ENCODE measurements at places on chromosomes 12 and 14.
A peak's percentile ranks its signal among the peaks of the same experiment; 100 is the strongest.

- no peak for DNase-seq
Observed at GRCh38 chr14:91388551-91388975, 29.1 kb downstream of the CCDC88C start.

- DNase-seq, result no peak
Observed at GRCh38 chr12:106986135-106986534, 811 bp downstream of the MTERF2 start.

- no peak for DNase-seq
Observed at GRCh38 chr12:56103823-56104108, 593 bp upstream of the PA2G4 start.

- DNase-seq, result peak; percentile 23
Observed at GRCh38 chr14:54637270-54638134, 70.6 kb downstream of the SAMD4A start.

All from ELR (cell line).